ENCODE measurements at places on chromosomes 4 and X. TPM values are rescaled to one million over a fixed set of nuclear protein-coding genes. Genes with fewer than 3 reads are reported as not detected.

GRCh38 chr4:85571008-85571407 lies 96.1 kb downstream of the ARHGAP24 start:
- DNase-seq: no peak

- DNase-seq: no peak
Measured at GRCh38 chr4:88681209-88681608, 16.4 kb downstream of the NAP1L5 start.

DNA sequence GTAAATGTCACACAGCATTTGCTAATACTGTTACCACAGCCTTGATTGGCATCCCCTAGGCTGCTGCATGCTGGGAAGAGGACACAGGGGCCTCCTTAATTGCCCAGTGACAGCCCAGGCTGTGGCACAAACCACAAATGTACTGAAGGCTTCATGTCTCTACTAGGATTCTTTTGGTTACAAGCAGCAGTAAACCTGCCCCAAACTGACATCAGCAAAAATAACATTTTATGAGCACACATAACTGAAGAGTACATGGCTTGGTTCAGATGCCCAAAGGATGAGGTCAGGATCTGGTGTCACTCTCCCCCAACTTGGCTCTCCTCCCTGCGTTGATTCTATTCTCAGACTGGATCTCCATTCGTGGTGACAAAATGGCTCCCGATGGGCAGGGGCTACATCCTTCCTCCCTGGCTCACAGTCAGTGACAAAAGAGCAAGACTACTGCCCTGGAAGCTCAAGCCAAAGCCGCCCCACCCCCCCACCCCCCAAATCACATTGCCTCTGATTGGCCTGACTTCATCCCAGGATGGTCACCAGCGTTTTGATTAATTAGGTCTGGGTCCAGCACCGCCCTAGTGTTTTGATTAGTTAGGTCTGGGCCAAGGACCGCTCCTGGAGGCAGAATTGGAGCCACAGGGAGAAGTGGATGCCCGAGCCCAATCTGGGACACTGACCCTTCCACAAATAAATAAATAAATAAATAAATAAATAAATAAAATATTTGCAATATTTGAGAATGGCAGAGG lies 180.5 kb upstream of the RBPJ start:
- DNase-seq: no peak

DNA sequence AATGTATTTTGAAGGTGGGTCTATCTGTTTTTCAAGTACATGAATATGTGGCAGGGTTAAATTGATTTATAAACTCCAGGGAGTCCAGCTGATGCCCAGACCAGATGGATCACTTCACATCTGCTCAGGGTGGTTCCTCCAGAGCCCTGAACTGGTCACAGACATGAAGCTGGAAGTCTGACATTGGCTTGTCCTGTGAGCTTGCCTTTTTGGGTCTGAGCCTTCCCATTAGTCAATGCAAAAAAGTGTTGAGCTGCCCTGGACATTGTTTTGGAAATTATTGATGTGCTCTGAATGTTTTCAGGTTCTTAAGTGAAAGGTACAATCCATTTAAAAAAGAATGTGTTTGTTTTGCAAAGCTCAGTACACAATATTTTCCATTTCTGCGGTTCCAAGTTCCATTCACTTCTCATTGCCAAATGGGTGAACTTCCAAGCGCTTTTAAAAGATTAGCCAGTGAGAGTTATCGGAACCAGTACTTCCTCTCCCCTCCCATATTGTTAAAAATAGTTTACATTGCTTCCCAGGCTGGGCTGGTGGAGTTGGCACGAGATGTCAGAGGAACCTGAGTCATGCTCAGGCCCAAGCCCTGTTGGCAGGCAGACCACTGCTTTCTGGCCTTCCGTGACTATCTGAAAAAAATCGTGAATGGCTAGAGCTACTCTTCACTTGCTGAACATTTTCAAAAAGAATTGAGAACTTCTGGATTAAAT lies 52.1 kb downstream of the PDGFRA start:
- DNase-seq: no peak

ATXN3L gene
- not detected for total RNA-seq

DNA sequence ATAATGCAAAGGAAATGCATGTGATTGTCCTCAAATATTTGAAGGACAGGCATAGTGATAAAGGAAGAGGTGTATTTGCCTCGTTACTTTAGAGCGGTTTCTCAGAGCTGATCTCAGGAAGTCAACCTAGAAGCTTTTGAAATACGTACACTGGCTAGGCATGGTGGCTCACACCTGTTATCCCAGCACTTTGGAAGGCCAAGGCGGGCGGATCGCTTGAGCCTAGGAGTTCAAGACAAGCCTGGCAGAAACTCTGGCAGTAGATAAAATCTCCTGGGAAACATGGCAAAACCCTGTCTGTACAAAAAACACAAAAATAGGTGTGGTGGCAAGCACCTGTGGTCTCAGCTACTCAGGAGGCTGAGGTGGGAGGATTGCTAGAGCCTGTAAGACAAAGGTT lies 24.9 kb downstream of the SMARCAD1 start:
- DNase-seq: no peak

DNA sequence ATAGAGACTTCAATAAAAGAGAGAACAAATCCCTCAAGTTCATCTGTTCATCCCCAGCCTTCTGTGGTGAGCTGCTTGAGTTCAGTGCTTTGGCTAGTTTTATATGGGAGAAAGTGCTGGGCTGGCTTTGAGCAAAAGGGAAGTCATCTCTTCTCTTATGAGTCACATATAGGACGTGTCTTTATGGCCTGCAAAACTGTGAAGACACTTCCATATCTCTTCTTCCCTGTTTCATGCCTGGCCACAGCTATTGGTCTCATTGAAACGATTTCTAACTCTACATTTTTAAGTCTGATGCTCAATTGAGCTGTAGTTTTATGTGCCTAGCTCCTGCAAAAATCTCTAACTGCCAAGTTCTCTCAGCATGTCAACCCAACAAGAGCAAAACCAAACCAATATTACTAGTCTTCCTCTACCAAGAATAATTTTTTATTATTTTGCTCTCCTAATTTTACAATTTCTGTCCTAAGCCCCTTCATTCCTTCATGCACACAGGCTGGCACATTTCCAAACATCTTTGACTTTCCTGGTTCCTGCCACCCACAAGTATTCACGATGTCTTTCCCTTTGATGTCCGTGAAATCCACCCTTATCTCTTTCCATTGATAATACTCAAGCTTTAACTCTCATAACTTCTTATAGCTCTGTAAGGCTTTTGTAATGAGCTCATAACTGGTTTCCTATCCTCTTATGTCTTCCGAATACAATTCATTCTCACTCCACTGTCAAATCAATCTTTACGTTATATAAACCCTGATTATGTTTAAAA lies 165.3 kb downstream of the BTC start:
- no peak for DNase-seq

GRCh38 chr4:180993244-180993836 lies 1249.9 kb upstream of the TENM3 start:
- no peak for DNase-seq

SPATA4 gene
- not detected for total RNA-seq

GRCh38 chr4:128825226-128825625 lies 15.7 kb downstream of the JADE1 start:
- no peak for DNase-seq

GRCh38 chr4:137124278-137124932 lies 407.9 kb downstream of the PCDH18 start:
- DNase-seq: no peak

GRCh38 chr4:91734682-91735081 lies 569.1 kb upstream of the GRID2 start:
- DNase-seq: no peak
